ENCODE measurements at places on chromosomes 16 and 17. TPM values are rescaled to one million over a fixed set of nuclear protein-coding genes. Genes with fewer than 3 reads are reported as not detected.

Gene LRRC37B
- 7.5 TPM for total RNA-seq

Gene MEIOC
- not detected for total RNA-seq

Gene TMED6
- total RNA-seq: not detected

Gene TNFRSF13B
- total RNA-seq: not detected

Gene MEIOB
- total RNA-seq: not detected

Gene ALDOC
- total RNA-seq: 21.6 TPM

Gene SEZ6L2
- 0.84 TPM for total RNA-seq

DNA sequence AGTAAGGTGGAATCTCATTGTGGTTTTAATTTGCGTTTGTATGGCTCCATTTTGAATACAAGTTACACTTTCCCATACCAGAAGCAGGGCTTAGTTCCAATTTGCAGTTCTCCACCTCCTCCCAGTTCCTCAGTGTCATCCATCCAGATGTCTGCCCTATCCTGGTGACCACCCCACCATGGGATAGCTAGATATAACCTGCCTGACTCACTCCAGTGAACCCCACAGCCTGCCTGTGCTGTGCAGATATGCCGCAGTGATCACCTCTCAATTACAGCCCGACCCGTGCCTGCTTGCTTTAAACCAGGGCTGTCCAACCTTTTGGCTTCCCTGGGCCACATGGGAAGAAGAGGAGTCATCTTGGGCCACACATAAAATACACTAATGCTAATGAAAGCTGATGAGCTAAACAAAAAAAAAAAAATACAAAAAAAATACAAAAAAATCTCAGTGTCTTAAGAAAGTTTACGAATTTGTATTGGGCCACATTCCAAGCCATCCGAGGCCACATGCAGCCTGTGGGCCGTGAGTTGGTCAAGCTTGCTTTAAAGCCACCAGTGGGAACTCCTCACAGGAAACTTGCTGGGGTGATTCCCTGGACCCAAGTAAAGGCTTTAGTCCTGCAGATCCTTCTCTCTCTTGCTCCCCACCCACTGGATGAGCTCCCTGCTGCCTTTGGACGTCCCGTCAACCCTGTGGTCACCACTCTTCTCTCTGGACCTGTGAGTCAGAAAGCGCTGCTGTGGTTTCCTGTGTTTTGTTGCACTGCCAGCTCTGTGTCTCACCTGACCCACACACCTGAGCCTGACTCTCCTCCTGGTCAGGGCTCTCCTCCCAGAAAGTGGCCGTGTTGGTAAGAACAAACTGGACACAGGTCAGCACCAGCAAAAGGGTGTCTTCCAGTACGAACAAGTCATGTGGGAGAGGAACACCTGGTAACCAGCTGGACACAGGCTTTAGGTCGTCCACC lies 83.0 kb downstream of the EMP2 start:
- H3K36me3 ChIP-seq: peaks cover 8% of the 10 kb centered on the region
- no peak overlapping the region for H3K4me3 ChIP-seq
- H3K27ac ChIP-seq: no peak overlapping the region
- H3K4me1 ChIP-seq: no peaks in the 10 kb centered on the region
- DNase-seq: no peak

DNA sequence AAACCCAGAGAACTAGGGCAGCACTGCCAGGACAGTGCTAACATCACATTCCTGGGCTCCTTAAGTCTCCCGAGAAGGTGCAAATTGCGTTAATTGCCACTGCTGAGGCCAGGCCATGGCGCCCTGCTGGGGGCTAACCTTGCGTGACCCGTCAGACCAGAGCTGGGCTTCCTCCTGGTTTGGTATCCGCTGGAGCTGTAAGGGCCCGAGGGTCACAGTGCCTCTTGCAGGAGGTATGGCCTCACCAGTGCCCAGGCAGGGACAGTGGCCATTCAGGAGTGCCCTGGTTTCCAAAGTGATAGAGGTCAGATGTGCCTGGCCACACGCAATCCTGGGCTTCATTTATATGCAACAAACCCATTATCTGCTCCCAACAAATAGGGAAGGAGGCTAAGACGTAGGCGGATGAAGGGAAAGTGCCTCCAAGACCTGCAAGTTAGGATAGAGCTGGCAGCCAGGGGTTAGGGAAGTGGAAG lies 17.7 kb upstream of the ADCY9 start:
- no peaks in the 10 kb centered on the region for H3K36me3 ChIP-seq
- DNase-seq: no peak
- no peaks in the 10 kb centered on the region for H3K4me1 ChIP-seq
- H3K27me3 ChIP-seq: no peaks in the 10 kb centered on the region
- no peak overlapping the region for H3K4me3 ChIP-seq

GRCh38 chr17:13981881-13982280 lies 87.4 kb upstream of the COX10 start:
- H3K27ac ChIP-seq: no peak overlapping the region
- DNase-seq: no peak
- no peak overlapping the region for H3K4me3 ChIP-seq
- H3K27me3 ChIP-seq: no peaks in the 10 kb centered on the region
- H3K4me1 ChIP-seq: no peaks in the 10 kb centered on the region

DNA sequence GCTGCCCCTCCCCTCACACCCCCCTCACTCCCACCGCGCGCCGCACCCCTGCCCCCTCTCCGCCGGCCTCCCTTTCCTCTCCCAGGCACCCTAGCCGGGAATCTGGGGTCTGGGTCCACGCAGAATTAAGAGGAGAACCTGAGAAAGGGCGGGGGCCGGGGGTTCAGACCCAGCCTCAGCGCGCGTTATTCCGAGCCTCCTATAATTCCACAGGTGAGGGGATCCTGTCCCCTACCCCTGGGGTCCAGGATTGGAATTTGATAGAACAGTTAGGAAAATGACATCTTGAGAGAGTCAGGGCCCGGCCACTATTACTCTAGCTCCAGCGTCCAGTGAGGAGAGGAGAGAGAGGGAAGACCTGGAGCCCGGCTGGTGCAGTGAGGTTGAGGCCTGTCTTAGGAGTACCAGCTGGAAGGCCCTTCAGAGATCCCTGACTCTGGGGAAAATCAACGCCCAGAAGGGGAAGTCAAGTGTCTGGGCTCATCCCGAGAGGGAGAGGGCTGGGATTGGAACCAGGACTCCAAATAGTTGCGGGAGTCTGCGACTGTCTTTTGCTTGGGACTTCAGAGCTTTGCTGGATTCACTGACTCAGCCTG lies 17.3 kb downstream of the GRB7 start:
- no peaks in the 10 kb centered on the region for H3K36me3 ChIP-seq
- peaks cover 24% of the 10 kb centered on the region for H3K4me1 ChIP-seq
- H3K27me3 ChIP-seq: no peaks in the 10 kb centered on the region

DNA sequence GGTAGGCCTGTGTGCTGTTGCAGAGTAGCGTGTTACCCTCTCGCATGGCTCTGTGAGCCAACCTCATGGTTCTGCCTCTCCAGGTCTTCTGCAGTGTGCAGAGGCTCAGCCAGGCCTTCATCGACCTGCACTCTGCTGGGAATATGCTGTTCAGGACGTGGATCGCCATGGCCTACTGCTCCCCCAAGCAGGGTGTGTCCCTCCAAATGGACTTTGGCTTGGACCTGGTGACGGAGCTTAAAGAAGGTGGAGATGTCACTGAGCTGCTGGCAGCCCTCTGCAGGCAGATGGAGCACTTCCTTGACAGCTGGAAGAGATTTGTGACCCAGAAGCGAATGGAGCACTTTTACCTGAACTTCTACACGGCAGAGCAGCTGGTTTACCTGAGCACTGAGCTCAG lies 75.8 kb upstream of the ENDOV start:
- no peaks in the 10 kb centered on the region for H3K27me3 ChIP-seq
- H3K4me3 ChIP-seq: no peak overlapping the region
- H3K27ac ChIP-seq: no peak overlapping the region
- H3K4me1 ChIP-seq: no peaks in the 10 kb centered on the region

DNA sequence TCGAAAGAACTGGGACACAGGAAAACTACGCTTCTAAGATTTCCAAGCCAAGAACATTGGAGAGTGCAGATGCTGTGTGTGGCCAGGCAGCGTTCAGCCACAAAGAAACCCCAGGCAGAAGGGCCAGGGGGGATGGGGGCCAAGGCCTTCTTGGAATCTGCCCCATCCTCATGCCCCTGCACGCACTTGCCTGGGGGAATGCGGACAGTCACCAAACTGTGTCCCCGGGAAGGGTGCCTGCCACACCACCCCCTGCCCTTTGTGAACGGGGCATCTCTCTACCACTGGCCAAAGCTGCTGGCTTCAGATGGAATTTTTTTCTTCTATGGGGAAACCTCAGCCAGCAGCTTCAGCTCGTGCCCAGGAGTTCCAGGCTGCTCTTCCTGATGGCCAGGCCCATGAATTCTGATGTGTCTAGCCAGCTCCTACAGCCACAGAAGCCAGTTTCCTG lies 32.0 kb upstream of the DNAH17 start:
- DNase-seq: no peak
- H3K36me3 ChIP-seq: no peaks in the 10 kb centered on the region
- H3K27me3 ChIP-seq: no peaks in the 10 kb centered on the region
- H3K4me3 ChIP-seq: no peak overlapping the region

Data from esophagus muscularis mucosa (tissue), 4 donors.